T-helper 17 cell (primary cell): ENCODE measurements at places on chromosomes 4 and X.

GRCh38 chr4:54542119-54542438 is 115.7 kb upstream of the KIT start:
- DNase-seq, result no peak

- DNase-seq, result no peak
Measured at GRCh38 chrX:13511241-13511943, 58.0 kb upstream of the EGFL6 start.

DNA sequence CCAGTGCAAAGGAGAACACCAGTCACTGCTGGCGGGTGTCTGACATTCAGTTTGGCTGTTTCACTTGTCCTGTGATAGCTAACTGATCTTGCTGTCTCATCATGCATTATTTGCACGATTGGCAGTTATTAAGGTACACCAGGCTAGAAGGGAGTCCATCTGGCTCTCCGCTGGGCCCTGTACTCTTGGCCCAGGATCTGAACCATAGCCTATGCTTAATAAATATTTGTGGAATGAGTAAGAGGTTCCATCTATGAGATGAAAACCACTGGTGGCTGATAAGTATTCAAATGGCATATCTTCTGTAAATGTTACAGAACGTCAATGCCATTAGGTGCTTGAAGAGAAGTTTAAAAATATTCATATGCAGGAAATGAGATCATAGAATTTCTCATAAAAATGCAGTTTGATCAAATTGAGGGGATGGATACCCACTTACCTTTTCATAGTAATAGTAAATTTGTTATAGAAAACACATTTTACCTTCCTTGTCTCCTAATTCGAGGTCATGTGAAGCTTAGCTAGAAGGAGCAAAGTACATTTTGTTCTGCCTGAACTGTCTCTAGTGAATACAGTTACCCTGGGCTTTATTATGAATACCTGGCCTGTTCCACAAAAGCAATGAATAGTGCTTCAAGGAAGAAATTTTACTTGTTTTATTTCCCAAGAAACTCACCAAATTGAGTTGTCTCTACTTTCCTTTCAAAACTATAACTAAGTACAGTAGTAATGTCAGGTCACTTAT is 213.5 kb downstream of the CBR4 start:
- no peak for DNase-seq

- no peak for DNase-seq
Measured at GRCh38 chrX:120517936-120518335, 42.8 kb downstream of the CUL4B start.

DNA sequence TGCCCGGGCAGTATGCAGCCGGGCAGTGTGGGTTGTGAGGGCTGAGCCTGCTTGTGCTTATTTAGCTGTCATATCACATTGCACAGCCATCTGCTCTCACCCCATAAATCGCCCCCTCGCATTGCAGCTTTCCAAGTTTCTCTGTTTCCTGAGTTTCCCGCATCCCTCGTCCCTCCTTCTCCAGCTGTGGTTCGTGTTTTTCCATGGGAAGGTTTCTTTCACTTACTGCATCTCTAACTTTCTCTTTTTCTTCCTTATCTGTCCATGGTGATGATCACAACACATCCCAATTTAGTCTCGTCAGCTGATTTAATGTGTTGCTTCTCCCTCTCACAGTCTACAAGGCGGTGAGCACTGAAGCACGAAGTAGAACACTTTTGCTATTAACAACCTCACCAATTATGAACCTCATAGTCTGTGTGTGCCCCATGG is 118.1 kb downstream of the ENPP6 start:
- DNase-seq, result no peak

DNA sequence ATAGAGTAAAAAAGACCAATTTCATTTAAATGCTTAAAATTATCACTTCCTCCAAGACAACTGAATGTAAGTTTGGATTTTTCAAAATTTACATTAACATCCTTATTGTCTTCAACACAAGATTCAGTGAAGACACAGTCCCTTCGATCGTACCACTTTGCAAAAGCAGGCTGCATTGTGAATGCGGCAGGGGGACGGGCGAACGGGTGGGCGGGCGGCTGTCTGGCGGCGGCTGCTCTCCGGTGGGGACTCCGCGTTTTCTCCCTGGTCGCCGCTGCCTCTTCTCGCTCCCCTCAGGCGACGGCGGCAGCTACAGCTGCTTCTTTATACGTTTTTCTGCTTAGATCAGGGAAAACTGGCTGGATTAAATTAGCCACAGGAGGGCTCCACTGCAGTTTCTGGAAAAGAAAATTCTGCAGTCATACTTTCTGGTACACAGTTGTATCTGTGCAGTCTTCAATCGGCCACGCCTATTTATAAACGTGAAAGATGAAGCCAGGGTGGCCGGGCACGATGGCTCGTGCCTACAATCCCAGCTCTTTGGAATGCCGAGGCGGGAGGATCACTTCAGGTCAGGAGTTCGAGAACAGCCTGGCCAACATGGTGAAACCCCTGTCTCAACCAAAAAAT is 33.9 kb upstream of the HPF1 start:
- no peak for DNase-seq

DNA sequence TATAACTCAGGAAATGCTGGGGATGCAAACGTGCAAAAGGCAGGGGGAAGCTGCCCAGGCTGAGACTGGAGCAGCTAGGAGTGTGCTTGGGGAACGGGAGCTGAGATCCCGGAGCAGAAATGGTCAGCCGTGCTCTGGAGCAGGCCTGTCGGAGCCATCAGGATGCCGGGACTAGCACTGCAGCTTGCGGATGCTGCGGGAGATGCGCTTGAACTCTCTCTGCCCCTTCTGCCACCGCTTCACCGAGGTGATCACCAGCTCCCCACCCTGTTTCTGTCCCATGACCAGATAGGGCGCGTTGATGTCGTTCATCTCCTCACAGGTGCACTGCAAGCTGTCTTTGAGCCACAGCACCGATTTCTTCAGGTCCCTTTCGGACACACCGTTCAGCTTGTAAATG is 7.6 kb downstream of the SFRP2 start:
- no peak for DNase-seq

- DNase-seq, result no peak
Measured at GRCh38 chr4:123599061-123599919, 202.7 kb downstream of the SPRY1 start.

DNA sequence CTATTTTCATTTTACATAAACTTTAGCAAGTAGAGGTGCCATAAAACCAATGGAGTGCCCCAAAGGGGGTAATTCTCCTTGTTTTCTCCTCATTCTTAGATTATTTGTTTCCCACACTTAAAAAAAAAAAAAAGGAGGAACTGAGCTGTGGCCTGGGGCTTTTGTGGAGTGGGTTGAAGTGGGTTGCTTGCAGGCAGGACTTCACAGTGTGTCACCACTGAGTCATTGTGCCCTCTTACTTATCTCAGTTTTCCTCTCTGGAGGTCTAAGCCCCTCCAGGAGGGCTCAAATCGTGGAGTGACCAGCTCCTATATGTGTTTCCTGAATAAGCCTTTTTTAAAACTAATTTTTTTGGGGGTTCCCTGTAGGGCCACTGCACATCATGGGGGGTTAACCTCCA is 69.0 kb downstream of the SLC16A2 start:
- DNase-seq, result no peak
